Pancreas (tissue), 10 donors: ENCODE measurements at places on chromosomes 12 and 14.

GRCh38 chr12:125824276-125824675 is 759.0 kb downstream of the AACS start:
- DNase-seq, result no peak

GRCh38 chr12:98581101-98581500 is 12.4 kb upstream of the SLC25A3 start:
- no peak for DNase-seq

GRCh38 chr12:1515010-1515409 is 79.4 kb downstream of the FBXL14 start:
- no peak for DNase-seq

DNA sequence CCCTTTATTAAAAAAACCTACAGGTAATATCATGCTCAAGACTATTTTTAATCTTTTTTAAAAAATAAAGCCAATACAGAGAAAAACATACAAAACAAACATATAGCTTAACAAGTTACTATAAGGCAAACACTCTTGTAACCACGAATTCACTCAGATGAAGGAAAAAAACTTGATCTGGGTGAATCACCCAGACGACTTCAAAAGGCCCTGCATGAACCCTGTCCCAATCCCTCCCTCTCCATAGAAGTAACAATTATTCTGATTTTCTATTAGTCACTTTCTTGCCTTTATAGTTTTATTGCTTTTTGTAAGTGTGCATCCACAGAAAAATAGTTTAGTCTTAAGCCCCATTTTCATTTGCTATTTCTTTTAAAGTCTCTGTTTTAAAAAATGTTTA is 72.6 kb downstream of the LRP6 start:
- DNase-seq, result no peak

DNA sequence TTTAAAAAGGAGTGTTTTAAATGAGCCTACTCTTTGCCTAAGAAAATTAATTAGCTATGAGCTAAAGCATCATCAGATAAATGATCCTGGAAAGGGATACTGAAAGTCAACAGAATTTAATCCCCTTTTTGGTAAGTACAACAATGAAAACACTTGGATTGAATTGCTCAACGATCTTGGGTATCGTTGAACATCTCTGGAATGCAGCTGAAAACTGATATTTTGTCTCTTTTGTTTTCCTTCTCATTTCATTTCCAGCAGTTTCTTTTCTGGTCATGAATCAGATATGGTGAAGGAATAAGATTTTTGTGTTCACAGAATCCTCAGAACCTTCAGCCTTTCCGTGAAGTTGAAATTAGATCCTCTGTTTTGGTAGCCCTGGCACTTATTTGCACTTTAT is 771.2 kb downstream of the FSCB start:
- no peak for DNase-seq

DNA sequence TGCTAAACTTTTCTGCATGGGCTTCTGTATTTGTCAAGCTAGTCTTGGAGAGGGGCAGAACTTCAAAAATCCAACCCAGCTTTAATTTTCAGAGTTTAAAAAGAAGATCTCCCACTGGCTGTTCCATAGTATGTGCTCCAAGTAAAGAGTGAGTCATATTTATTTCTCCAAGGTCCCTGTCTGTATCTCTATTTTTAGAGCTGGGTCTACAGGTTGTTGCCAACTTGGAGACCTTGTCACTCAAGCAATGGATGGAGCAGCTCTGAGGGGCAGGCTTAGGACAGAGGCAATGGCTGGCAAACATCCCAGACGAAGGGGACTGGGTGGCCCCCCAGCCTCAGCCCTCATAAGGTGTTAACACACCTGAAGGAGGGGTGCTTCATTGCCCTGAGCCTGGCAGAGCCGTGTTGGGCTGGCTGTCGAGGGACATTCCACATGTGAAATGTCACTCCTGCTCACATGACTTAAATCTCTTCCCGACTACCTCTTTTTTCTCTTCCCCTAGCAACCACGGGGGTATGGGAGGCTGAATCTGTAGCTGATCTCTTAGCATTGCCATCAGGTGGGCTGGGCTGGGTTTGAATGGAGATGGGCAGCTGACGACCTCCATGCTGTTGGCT is 103.1 kb downstream of the SMOC1 start:
- DNase-seq, result no peak

DNA sequence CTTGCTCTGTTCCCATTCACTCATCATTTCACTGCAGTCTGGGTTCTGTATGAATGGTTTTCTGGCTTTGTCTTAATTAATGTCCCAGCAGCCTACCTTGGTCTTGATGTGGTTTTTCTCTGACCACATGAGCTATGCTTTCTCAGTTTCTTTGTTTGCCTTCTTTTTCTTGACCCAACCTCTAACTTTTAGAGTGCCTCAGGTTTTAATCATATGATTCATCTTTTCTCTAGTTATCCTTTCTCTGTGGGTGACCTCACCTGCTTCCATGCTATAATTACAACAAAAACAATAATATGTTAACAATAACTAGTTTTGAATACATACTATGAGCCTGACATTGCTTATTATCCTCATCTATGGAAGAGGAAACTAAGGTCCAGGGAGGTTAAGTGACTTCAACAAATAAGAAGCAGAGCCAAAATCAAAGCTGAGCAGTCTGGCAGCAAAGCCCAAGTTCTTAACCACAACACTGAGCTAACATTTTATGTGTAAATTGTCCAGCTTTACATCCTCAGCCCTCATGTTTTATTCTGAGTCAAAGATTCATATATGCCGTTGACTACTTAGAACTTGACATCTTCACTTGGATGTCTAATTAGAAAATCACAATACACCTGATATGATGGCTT is 4.7 kb upstream of the EPYC start:
- no peak for DNase-seq

GRCh38 chr12:31931796-31932715 is 27.2 kb upstream of the RESF1 start:
- DNase-seq, result no peak

- no peak for DNase-seq
Observed at GRCh38 chr12:12684375-12685106, 11.4 kb downstream of the GPR19 start.

DNA sequence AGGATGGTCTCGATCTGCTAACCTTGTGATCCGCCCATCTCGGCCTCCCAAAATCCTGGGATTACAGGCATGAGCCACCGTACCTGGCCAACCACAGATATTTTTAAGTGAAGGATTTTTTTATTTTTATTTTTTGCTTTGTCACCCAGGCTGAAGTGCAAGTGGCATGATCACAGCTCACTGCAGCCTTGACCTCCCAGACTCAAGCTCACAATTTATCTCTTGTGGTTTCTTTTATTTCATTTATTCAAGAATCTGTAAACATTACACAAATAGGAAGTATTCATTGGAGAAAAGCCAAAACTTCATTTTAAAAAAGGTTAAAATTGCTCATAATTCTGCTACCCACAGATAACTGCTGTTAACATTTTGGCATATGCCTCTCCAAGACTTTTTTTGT is 13.3 kb downstream of the MOAP1 start:
- DNase-seq, result no peak

GRCh38 chr12:25833657-25834056 is 124.8 kb upstream of the RASSF8 start:
- no peak for DNase-seq

GRCh38 chr12:4556735-4557530 is 5.1 kb upstream of the DYRK4 start:
- DNase-seq, result no peak

DNA sequence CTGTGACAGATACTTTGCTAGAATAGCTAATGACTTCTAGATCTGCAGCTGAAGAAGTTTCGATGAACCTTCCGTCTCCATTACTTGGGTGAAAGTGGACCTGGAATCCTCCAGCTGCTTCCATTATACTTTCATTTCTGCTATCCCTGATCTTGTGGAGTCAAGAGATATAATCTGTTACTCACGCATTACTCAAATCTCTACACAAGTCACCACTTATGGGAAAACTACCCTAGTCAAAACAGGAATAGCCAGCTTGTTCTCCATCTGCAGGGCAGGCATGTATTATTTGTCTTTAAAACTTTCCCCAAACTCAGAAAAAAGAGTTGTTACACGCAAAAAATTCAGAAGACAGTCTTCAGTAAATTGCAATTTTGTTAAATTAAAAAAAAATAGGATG is 2.8 kb upstream of the KTN1 start:
- DNase-seq, result no peak

DNA sequence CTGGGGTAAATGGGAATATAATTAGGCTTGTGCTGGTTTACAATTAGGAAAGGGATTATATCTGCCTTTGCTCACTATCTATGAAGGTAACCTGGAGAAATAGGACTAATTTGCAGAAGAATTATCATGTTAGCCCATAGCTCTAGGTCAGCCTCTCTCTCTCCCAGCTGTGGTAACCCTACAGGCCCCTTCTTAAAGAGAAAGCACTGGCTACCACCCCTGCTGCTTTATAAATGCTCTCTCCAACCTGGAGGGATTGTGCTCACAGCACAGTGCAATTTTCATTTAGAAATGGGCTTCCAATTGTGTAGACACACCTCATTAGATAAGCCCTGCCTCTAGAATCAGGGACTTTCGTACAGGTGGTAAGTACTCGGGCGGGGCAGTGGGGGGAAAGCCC is 22.7 kb upstream of the MGST1 start:
- no peak for DNase-seq

- peak; percentile 78 for DNase-seq
Observed at GRCh38 chr12:64796205-64796845, 28.1 kb upstream of the TBC1D30 start.

- DNase-seq, result no peak
Observed at GRCh38 chr14:89681086-89682018, 264.3 kb upstream of the FOXN3 start.

DNA sequence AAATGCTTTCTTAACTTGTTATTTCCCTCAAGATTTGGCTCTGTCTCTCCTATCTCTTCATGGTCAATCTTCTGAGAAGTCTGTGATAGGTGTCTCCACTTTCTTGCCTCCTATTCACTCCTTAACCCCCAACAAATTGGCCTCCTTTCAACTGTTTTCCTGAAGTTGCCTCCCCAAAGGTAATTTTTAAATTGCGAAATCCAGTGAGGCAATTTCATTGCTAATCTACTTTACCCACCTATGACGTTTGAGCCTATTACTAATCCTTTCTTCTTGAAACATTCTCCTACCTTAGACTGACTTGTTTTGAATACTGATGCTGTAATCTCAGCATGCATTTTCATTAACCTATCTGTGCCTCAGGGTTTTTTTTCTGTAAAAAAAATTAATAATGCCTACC is 6.0 kb upstream of the KCNH5 start:
- DNase-seq, result no peak

GRCh38 chr12:80714846-80715245 is 1.9 kb upstream of the MYF5 start:
- no peak for DNase-seq

- DNase-seq, result peak; percentile 51
Observed at GRCh38 chr14:59819446-59820088, 51.0 kb downstream of the RTN1 start.

DNA sequence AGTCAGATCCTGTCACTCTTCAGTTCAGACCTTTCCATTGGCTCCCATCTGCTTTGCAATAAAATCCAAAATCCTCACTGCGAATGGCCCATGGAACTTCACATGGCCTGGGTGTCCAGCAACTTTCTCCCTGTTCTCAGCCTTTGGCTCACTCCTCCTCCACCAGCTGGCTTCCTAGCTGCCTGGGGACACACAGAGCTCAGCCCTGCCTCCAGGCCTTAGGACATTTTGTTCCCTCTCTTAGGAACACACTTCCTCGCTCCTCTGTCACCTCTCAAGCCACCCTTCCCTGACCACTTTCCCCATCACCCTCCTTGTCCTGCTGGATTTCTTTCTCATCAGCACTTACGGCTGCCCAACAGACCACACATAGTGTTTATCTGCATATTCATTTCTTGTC is 419.6 kb downstream of the MED13L start:
- no peak for DNase-seq

DNA sequence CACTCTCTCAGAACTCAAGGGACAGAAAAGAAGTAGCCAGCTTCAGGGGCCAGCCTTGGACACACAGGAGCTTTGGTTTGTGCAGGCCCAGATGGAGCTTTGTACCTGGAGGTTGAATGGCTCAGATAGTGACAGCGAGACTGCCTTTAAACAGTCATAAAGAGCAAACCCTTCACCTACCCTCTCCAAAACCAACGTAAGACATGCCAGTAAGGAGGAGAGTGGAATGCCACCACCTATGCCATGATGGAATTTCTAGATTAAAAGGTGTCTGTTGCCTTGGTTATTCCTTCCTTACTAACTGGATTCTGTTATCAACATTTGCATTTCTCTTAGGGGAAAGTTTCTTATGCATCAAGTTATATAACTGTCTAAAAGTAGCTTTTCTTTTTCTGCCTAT is 98.1 kb downstream of the EML1 start:
- DNase-seq, result no peak

DNA sequence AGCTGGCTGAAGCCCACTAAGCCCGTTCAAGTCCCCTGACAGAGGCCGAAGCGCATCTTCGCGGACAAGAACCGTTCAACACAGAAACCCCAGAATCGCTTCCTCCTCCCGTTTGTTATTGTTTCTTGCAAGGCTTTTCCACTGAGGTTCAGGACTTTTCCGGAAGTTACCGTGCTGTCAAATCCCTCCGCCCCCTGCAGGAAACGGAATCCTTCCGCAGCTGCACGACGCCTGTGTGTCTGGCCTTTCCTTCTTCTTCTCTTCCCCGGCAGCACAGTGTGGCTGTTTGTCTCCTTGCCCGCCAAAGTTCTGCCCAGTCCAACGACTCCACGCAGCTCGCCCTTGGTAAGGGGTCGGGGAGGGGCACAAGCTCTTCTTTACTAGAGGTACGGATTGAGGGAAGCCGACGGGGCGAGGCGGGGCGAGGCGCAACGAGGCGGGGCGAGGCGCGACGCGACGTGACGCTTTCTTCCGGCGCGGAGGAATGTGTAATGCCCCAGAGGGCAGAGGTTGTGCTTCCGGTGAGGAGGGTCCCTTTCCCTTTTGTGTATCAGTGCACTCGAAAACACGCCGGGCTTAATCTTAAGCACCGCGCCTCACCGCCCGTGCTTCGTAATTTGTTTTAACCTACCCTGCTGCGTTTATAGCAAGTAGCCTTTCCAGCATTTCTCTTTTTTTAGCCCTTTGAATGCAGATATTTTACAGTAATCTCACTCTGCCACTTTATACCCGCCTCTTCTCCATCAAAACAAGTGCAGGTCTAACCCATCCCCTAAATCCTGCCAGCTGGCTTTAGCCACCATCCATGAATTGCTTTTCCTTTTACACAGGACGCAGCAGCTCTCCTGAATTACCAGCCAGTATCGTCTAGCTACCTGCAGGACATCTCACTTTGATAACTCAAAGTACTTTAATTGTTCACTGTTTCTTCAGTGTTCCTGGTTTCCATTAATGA is at the start of gene KDM5A:
Gene KDM5A (minus strand): TSS at position 179 of the 955 bp plus-strand sequence. CDS start 229 bp downstream, outside the sequence.
- peak; percentile 87 for DNase-seq

DNA sequence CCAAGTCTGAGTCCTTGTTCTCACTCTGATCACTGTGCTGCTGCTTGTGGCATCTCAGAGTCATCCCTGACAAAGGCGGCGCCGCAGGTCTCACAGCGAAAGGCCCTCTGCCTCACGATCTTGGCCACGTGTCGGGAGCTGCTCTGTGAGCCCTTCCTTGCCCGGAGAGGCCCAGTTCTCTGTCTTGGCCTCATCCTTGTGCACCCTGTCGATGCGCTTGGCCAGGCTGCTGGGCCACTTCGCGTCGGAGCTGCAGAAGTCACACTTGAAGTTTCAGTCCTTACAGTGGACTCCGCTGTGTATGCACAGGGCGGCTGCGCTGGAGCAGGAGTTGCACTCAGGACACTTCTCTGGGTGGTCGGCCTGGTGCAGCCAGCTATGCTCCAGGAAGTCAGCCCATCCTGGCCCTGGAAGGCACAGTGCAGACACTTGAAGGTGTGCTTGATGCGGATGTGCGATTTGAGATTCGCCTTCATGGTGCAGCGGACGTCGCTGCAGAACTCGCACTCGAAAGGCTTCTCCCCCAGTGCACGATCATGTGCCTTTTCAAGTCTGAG is 36.4 kb upstream of the SAV1 start:
- no peak for DNase-seq

GRCh38 chr14:91754819-91755218 is 22.9 kb upstream of the CATSPERB start:
- peak; percentile 31 for DNase-seq
